NCI-H69 (cell line): ENCODE measurements at places on chromosomes 1 and 21.

DNA sequence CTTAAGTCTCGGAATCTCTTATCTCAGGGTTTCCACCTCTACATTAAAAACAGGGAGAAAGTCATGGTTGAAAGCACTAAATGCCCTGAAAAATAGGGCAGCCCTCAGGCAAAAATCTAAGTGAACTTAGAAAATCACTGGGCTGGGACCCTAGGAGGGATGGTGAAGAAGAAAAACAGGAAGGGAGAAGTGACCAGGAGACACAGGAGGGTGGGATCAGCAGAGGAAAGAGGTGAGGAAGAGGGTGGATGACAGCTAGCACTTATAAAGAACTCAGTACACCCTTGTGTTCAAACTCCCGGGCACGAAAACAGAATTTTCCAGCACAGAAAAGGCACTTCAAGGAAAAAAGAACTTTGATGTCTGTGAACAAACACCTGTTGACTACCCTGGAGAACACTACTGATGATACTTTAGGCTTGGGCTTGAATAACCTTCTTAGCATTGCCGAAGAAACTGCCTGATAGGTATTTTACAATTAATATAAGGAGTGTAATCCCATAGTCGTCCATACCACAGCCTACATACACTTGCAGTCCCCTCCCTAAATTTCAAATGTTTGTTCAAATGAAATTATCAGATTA is 2.0 kb downstream of the CHML start:
- no peak for DNase-seq

GRCh38 chr21:41827951-41828883 is 50.9 kb downstream of the PRDM15 start:
- no peak for DNase-seq

DNA sequence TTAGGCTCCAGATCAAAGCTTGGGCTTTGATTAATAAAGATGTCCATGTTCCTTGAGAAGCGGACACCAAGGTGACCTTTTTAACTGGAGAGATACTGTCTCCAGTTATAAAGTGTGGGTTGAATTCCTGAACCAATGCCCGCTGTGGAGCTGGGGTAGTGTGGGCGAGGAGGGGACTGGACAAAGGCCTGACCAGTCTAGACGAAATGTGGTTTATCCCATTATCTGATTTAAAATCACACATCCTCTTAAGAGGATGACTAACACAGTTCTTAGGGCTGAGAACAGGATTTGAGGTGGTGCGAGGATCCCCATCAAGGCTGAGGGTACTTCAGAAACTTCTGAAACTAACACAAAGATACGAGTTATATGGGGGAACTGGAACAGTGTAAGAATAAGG is 84.5 kb upstream of the GCLM start:
- no peak for DNase-seq

- DNase-seq, result peak; percentile 52
Measured at GRCh38 chr1:62688687-62689085, 500 bp upstream of the DOCK7 start.

DNA sequence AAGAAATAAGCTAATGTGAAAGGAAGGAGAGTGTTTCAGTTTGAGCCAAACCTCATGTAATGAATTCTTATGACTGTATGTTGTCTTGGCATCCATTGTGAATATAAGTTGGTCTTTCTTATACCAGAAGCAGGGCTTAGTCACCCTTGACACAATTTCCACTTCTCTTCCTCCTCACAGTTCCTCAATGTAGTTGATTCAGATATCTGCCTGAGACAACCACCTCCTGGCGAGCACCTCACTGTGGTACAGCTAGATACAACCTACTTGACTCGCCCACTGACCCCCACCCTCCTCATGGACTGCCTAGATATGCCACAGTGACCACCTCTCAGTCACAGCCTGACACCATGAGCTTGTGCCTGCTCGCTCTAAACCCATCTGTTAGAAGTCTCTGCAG is 45.6 kb downstream of the KYAT3 start:
- no peak for DNase-seq

DNA sequence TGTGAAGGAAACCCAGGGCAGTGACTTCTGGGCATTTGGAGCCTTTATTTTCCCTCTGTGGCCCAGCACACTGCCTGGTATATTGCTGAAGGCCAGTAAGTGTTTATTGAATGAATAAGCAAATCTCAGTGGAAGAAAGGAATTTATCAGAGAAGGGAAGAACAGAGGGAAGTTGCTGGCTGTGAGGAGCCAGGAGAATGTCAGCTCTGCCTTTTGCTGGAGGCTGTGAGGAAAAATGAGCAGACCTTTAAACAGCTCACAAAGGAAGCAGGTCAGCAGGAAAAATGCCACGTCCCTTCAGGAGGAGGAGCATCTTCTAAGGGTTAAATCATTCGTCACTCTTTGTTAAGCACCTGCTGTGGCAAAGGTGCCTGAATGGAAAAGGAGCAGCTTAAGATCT is 75.9 kb downstream of the GIPC2 start:
- no peak for DNase-seq

DNA sequence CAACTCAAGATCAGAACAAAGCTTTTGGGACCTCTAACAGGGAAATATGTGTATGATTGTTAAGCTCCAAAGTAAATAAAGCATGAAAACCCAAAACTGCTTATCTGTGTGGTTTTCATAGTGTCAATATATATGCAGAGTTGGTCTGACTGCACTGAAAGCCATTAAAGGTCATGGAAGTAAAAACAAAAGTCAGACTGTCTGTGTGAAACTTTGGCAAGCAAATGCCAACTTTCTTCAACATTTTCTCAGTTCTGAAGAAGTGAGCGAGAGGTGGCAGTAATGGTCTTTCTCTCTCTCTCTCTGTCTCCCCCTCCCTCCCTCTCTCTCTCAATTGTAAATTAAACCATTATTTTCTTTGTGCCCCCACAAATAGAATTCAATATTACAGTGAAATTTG is 100.1 kb upstream of the S1PR1 start:
- no peak for DNase-seq

DNA sequence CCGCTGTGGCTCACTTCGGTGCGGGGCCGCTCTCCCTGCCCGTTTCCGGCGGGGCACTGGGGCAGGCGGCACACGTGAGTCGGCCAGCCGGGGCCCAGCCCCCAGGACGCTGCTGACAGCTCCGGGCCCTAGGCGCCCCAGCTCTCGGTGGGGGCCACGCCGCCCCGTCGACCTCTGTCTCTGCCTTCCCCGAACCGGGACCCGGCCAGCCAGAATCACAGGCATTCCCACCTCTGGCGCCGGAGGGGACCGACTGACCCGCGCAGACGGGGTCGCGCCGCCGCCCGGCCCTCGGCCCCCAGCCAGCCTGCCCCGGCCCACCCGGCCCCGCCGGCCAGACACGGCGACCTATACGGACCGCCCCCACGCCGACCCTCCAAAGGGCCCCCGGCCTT is 755 bp downstream of the SCMH1 start:
- peak; percentile 76 for DNase-seq

- no peak for DNase-seq
Measured at GRCh38 chr1:230814949-230815692, 53.2 kb downstream of the C1orf198 start.

DNA sequence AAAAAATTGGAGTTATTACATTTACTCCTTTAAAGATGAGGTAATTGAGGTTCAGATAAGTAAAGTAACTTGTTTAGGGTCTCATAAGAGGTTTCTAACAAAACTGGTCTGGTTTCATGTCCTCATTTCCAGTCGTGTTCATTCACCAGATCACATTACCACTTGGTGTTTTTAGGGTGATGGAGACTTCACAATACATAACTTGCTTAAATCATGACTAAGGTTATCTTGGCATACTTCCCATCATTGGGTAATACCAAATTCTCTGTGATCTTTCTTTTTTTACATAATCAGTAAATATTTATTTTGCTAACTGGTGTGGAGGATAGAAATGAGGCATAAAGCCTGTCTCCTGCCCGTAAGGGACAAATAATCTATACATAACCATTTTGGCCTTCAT is 31.6 kb upstream of the RPTN start:
- no peak for DNase-seq

DNA sequence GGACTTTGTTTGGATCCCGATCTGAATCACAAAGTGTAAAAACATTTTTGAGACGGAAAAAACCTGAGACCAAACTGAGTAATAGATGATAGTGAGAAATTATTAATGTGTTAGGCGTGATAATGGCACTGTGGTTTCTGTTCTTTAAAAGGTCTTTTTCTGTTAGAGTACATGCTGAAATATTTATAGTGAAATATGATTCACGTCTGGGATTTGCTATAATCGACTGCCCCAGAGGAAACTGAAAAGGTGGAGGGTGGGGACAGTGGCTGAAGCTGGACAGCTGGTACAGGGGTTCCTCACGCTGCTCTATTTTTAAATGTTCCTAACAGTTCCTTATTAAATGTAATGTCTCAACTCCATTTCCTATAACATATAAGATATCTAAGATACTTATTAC is 11.2 kb downstream of the URB1 start:
- no peak for DNase-seq

DNA sequence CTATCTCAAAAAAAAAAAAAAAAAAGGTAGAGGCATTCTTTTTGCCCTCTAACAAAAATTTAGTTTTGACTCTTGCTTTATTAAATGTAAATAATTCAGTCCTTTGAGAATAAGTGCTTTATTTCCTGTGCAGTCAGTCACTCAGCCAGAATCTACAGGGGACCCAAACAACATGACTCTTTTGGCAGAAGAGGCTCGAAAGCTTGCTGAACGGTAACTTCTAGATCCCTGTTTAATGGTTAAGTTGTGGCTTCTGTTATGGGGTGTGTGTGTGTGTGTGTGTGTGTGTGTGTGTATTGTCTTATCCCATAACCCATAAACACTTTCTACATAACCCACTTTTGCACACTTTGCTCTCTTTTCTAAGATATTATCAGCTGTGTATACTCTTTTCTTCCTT is 54.9 kb upstream of the LAMC2 start:
- no peak for DNase-seq

DNA sequence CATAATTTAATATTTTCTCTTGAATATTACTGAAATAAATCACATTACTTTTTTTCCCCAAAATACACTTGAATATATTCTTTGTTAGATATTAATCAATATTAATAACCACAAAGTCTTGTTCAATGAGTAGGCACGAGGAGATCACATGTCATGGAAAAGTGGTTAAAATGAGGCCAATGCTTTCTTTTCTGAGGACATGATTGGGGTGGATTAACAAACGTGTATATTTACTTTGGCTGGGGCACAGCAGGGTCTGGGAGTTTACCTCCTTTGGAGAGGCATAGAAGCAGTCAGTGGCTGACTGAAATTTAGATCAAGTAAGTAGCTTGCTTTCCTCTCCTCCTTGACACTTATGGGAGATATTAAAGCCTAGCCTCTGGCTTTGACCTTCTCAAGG is 664.3 kb upstream of the B3GALT2 start:
- DNase-seq, result peak; percentile 90
